Thoracic aorta (tissue), 2 donors: ENCODE measurements at places on chromosomes 4 and X.

DNA sequence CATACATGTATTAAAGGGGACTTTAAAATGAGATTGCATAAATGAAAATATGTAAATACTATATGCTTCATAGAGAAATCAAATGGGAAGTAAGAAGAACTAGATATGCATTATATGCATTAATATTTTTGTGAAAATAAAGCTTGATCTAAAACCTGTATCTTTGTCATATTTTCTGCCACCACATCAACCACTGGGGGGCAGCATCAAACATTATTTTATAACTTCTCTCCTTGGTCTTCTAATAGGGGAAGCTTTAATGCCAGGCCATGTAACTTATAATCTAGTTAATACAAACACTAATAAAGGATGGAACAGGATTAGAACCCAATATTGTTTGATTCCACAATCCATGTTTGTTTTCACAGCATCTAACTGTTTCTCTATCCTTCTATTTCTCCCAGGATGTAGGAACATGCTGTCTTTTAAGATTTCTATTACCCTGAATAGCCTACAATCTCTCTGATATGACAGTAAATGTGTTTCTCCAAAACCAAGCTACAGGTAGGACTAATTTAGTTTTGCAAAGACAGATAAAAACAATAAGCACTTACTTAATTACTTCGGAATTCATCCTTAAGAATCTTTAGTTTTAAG lies 10.0 kb downstream of the QRFPR start:
- no peak for DNase-seq

DNA sequence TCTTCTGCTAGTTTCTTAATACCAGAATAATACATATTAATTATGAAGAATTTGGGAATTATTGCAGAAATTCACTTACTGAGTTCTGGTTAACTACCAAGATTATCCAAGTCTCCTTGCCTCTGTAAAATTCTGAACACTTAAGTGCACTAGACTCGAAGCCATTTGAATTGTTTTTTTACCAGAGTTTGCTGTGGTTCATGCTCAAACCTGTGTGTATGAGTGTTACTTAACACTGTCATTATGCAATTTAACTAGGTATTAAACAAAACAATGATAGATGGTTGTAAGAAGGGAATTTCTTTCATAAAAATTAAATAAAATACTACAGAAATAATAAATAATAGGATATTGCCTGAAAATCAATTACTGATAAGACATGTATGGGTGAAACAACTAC lies 145.6 kb upstream of the FAT4 start:
- DNase-seq = no peak

GRCh38 chrX:153442463-153442862 lies 3.4 kb downstream of the TREX2 start:
- no peak for DNase-seq

DNA sequence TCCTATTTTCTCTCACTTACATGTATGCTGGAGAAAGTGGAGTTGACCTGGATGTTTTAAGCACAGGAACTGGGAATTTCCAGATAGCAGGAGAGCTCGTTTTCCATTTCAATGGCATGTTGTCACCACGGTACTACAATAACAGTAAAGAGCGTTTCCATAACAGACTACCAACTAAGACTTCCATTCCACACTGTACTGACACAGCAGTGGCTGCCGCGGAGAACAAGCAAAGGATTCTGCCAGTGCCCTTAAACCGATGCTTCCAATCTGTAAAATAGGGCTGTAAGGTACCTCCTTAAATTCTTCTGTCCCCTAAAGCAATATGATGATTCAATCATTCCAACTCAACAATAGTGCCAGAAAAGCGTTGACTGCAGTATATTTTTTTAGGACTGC lies 143.9 kb downstream of the KLHL13 start:
- DNase-seq = no peak

DNA sequence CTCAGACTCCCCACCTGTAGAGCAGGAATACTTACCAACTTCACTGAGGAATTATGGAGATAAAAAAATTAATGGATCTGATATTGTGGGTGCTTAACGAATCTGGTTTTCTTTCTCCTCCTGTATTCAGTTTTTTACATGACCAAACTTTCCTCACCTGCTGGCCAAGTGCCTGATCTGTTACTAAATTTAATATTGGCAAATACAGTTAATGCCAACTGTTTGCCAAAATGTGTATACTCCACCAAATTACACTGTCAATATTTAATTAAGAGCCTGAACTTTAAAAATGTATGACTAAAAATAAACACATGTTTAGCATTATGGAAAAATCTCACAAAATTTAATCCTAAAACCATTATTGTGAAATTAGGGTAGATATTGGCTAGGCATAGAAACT lies 3.3 kb downstream of the PGRMC2 start:
- no peak for DNase-seq

DNA sequence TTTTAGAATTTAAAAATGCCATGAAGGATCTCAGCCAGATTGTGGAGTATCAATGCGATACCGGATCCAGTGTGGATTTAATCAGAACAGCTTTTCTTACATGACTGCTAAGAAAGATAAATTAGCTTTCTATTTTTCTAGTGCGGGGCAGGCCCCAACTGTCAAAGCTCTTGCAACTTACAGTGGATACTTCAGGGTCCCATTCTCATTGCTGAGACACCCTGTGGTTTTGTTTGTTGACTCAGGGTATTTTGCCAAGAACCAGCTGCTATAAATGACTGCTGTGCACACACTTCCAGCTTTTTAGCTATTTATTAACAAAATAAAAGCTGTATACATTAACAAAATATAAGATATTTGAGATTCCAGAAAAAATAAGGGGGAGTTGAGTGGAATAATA lies 166.4 kb downstream of the DCLK2 start:
- DNase-seq = no peak

DNA sequence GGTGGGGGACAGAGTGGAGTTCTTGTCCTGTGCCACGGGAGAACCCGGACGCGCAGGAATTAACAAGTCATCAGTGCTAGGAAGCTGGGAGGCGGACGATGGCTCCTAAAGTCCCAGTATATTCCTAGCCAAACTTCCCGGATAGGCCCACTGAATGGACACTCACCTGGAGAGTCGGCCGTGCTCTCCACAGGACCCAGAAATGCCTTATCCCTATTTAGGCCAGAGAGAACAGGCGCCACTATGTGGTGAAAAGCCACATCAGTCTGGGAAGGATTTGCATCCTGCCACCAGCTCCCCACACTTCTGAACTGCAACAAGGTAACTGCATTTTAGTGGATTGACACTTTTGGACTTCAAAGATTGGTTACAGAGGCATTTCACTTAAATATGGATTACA lies 1.1 kb downstream of the CFAP299 start:
- DNase-seq = no peak

- no peak for DNase-seq
Measured at GRCh38 chr4:16196482-16197393, 29.5 kb downstream of the TAPT1 start.

GRCh38 chr4:36915717-36916116 lies 328.8 kb upstream of the NWD2 start:
- DNase-seq = no peak
